Fibroblast of lung (primary cell): ENCODE measurements at places on chromosomes 5 and 9. TPM values are rescaled to one million over a fixed set of nuclear protein-coding genes. Genes with fewer than 3 reads are reported as not detected.
A peak's percentile ranks its signal among the peaks of the same experiment; 100 is the strongest.

THBS4 gene
- total RNA-seq = 1.5 and 2.3 TPM in 2 replicates

- peaks cover 16% of the 10 kb centered on the region for H3K4me1 ChIP-seq
- DNase-seq = peak; percentile 57
- no peak overlapping the region for H3K27ac ChIP-seq
- no peaks in the 10 kb centered on the region for H3K27me3 ChIP-seq
- H3K36me3 ChIP-seq = peaks cover 1% of the 10 kb centered on the region
- peak overlapping the region; percentile 75 for H3K4me3 ChIP-seq
Measured at GRCh38 chr9:88993327-88993726, 2.1 kb downstream of the S1PR3 start.

GRCh38 chr9:127919253-127919815 lies 2.5 kb upstream of the ST6GALNAC4 start:
- peak overlapping the region; percentile 82 for H3K27ac ChIP-seq
- no peaks in the 10 kb centered on the region for H3K27me3 ChIP-seq
- peaks cover 41% of the 10 kb centered on the region for H3K4me1 ChIP-seq
- H3K4me3 ChIP-seq = no peak overlapping the region
- DNase-seq = peak; percentile 98

PCDHB6 gene
- total RNA-seq = 0.26 and 0.33 TPM in 2 replicates

GRCh38 chr9:93642961-93643360 lies 66.6 kb downstream of the PHF2 start:
- no peaks in the 10 kb centered on the region for H3K27me3 ChIP-seq
- peaks cover 3% of the 10 kb centered on the region for H3K36me3 ChIP-seq
- H3K27ac ChIP-seq = no peak overlapping the region
- H3K4me1 ChIP-seq = peaks cover 5% of the 10 kb centered on the region
- H3K4me3 ChIP-seq = no peak overlapping the region

GRCh38 chr5:150158170-150158949 lies 2.7 kb upstream of the PDGFRB start:
- no peaks in the 10 kb centered on the region for H3K27me3 ChIP-seq
- H3K4me1 ChIP-seq = peaks cover 37% of the 10 kb centered on the region
- H3K36me3 ChIP-seq = no peaks in the 10 kb centered on the region
- peak overlapping the region; percentile 78 for H3K27ac ChIP-seq
- no peak for DNase-seq

LCN2 gene
- not detected in 2 replicates for total RNA-seq

SLCO6A1 gene
- total RNA-seq = not detected in 2 replicates

FGD3 gene
- under 0.01 TPM in 1 of 2 replicates, not detected in the other for total RNA-seq
